ENCODE measurements at places on chromosomes 16 and 17.

- peak; percentile 49 for DNase-seq
Measured at GRCh38 chr16:81444448-81445121, at the start of gene CMIP. TSS of gene CMIP (plus strand) at chr16:81444808.

DNA sequence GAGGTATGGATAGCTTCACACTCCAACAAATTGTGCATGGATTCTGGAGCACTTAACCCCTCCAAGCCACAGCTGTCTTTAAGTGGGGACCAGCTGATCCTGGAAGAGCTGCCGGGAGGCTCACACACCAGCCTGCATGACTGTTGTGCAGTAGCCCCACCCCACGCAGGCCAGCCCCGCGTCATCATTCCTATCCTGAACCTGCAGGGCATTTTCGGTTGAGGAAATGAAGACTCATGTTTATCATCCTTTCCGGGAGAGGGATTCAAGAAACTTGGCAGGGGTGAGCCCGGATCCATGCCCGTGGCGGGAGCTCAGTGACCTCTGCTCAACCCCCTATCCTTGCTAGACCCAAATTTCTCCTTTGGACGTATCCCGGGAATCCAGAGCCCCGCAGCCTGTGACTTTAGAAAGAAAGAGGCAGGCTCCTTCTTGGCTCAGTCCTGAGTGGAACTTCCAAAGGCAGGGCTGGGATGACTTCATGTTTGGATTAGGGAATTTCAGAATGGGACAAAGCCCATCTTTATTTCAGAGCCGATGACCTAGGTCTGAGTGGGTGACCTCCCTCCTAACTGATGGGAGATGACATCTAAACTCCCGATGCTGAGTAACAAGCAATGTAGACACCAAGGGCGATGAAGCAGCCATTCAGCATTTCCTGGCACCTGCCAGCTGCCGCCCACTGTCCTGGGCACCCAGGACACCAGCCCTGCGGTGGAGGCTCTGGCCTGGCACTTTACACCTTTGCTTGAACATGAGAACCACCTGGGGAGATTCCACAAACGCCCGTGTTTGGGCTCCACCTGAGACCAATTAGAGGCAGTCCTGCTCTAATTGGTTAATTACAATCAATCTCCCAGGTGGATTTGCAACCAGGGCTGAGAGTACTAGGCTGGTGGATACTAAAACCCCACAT is 43.3 kb upstream of the CMIP start:
- peak; percentile 90 for DNase-seq

- peak; percentile 2 for DNase-seq
Measured at GRCh38 chr17:34850023-34850422, 111.2 kb downstream of the CCT6B start.

- no peak for DNase-seq
Measured at GRCh38 chr17:79235808-79236207, 161.2 kb downstream of the ENGASE start.

Measured in bronchial epithelial cell (primary cell).